ENCODE measurements at places on chromosomes 7 and 10.
A peak's percentile ranks its signal among the peaks of the same experiment; 100 is the strongest.

DNA sequence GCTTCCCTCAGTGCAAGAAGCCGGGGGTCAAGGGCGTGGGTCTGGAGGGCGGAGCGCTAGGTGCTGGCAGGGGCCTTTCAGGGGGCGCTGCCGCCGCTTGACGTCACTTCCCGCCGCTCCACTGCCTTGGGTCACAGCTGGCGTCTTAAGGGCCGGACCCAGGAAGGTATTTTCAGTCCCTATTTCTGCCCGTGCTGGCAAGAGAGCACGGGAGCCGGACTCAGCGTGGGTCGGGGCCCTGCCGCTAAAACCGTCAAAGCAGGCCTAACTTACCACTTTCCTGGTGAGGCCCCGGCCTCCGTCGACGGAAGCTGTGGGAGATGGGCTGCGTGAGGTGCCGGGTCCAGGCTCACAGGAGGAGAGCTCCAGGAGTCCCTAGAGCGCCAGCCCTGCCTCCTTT lies 12.0 kb downstream of the VAX1 start:
- DNase-seq, result no peak

DNA sequence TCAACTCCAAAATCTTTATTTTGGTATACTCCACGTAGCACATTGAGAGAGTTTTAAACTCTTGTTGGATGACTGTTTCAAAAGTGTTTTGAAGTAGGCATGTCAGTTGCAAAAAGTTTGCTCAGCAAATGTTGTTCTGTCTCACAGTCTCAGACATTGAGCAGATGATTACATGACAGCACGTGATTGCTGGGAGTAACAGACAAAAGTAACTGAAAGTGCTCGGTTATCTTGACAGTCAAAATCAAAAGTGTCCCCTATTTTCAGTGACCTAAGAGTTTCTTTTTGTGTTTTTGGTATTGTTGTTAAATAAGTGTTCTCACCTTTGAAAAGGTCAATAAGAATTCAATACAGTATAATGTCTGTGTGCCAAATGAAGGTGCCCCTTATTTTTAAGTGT lies 84.3 kb downstream of the CFTR start:
- DNase-seq, result no peak

GRCh38 chr7:11332865-11333228 lies 359.2 kb downstream of the PHF14 start:
- no peak for DNase-seq

- no peak for DNase-seq
Measured at GRCh38 chr7:39252916-39253315, 275.2 kb downstream of the POU6F2 start.

GRCh38 chr7:148264933-148265557 lies 325.5 kb upstream of the C7orf33 start:
- no peak for DNase-seq

DNA sequence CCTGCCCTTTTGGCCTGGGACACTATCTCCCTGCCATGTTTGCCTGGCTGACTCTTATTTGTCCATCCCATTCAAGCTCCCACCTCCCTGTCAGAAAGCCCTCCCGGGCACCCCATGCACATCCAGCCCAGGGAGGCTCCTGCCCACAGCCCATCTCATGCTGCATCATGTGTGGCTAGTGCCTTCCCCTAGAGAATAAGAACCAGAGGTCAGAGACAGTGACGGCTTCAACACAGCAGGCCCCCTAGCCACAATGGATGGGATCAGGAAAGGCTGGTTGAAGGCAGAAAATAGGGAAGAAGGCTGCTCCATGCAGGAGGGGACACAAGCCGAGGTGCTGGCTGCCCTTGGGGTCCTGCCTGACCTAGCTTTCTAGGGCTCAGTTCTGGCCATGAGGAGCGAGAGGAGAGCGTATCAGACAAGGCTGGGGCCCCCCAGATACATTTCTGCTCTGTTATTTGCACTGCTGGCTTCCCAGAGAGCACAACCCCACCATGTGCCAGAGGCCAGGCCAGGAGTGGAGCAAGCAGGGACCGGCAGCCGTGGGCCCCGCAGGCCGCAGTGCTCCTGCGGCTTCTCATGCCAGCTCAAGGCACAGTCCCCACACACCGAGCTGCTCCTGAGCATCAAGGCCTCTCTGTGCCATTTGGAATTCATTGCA lies 161.1 kb upstream of the ZMIZ1 start:
- no peak for DNase-seq

GRCh38 chr10:30553626-30554439 lies 75.7 kb downstream of the LYZL2 start:
- no peak for DNase-seq

GRCh38 chr7:142131439-142132185 lies 20.1 kb downstream of the MGAM2 start:
- DNase-seq, result no peak

DNA sequence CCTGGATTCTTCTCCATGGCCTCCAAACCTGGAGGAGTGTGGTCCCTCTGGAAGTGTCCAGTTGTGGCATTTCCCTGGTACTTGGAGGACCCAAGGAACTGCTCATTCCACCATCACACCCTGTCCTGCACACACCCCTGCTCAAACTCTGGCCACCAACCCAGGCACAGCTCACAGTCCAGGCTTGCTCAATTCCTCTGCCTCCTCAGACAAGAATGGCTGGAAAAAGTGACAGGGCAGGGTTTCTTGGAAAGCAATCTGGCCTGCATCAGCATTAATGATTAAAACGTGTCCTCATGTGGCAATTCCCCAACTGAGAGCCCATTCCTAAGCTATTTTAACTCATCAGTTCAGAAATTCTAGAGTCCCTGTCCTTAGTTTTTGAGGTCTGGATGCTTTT lies 17.2 kb upstream of the TPST1 start:
- DNase-seq, result no peak

- DNase-seq, result no peak
Measured at GRCh38 chr10:110042181-110042580, 34.4 kb downstream of the ADD3 start.

DNA sequence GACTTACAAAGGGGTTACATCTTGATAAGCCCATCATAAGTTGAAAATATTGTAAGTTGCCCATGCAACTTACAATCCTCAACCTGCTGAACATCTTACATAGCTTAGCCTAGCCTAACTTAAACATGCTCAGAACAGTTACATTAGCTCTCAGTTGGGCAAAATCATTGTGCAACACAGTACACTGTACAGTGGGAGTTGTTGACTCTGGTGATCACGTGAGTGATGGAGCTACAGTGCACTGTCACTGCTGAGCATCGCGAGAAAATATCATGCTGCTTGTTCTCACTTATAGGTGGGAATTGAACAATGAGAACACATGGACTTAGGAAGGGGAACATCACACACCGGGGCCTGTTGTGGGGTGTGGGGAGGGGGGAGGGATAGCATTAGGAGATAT lies 214.9 kb upstream of the ZMIZ1 start:
- DNase-seq, result no peak

DNA sequence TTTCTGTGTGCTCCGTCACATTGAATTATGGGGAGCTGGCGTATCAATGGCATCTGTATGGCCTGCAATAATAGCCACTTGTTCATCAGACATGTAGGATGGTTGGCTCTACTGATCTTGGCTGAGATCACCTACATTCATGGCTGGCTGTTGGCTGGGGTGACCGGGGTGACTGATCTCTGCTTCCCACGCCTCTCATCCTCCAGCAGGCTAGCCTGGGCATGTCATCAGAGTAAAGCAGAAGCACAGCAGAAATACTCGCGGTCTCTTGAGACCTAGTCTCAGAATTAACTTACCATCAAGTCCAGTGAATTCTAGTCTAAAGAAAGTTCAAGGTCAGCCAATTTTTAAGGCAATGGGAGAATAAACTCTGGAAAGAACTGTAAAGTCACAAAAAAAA lies 257.7 kb upstream of the GLI3 start:
- DNase-seq, result no peak

- no peak for DNase-seq
Measured at GRCh38 chr7:151987748-151988529, 31.7 kb downstream of the GALNTL5 start.

GRCh38 chr10:96820765-96821164 lies 11.3 kb upstream of the LCOR start:
- DNase-seq, result no peak

DNA sequence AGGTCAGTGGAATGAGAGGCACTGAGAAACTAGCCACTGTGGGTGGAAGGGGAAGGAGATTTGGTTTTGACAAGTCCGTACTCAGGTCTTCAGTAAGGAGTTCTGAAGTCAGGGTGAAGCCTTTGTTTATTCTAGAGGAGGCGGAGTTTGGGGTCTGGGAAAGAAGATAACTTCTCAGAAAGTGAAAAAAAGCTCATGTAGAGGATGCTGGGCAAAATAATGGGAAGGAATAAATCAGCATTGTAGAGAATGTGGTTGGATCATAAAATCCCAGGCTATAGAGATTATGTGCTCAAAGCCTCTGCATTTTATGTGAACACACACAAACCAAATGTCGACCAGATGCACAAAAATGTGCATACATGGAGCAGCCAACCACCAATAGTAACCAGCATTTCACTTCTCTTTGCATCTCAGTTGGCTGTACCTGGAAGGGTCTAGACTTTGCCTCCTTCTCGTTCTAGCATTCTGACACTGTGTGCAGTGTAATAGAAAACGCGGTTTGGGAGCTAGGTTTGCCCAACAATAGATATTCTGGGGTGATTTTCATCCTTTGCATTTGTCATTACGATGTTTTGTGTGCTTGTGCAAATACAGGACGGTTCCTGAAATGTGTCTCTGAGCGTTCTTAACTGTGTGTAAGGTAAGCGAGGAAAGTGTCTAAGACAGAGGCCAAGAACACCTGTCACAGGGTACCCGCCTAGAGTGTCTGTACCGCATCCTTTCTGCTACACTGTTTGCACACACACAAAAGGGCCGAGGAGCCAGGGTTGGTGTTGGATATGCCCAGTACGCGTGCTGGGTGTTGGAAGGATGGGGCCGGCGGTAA lies 603 bp upstream of the HECW1 start:
- DNase-seq, result no peak

DNA sequence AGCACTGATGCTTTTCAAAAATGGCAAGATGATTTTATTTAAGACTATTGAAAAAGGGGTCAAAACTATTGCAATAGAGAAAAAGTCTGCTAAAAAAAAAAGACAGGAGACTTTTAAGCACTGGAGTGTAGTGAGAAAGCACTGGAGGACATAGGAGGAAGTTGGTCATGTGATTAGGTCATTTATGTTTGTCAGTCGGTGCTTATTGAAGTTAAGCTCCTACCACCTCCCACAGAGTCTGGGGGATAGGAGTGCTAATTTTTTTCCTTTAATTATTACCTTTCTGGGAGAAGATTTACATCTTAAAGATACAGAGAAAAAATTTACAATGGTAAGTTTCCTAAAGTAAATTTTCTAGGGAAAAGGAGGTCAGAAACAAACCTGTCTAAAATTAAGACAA lies 80.2 kb upstream of the TMEM229A start:
- no peak for DNase-seq

- no peak for DNase-seq
Measured at GRCh38 chr10:48572414-48572813, 32.5 kb downstream of the ARHGAP22 start.

GRCh38 chr7:131568510-131568909 lies 12.1 kb upstream of the PODXL start:
- DNase-seq, result no peak

DNA sequence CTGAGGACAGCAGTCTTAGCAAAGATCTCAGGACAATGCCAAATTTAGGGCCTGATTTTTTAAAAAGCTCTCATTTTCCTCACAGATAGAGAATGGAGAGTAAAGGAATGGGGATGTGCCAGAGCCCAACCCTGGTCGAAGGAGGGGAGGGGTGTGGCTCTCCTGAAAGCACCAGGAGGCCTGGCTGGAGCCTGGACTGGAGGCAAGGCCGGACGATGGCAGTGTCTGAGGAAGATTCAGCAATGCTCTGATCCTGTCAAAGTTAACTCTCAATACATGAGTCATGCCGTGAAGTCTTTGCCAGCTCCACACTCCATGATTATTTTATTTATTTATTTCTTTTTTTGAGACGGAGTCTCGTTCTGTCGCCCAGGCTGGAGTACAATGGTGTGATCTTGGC lies 108.3 kb downstream of the UPF2 start:
- DNase-seq, result no peak

DNA sequence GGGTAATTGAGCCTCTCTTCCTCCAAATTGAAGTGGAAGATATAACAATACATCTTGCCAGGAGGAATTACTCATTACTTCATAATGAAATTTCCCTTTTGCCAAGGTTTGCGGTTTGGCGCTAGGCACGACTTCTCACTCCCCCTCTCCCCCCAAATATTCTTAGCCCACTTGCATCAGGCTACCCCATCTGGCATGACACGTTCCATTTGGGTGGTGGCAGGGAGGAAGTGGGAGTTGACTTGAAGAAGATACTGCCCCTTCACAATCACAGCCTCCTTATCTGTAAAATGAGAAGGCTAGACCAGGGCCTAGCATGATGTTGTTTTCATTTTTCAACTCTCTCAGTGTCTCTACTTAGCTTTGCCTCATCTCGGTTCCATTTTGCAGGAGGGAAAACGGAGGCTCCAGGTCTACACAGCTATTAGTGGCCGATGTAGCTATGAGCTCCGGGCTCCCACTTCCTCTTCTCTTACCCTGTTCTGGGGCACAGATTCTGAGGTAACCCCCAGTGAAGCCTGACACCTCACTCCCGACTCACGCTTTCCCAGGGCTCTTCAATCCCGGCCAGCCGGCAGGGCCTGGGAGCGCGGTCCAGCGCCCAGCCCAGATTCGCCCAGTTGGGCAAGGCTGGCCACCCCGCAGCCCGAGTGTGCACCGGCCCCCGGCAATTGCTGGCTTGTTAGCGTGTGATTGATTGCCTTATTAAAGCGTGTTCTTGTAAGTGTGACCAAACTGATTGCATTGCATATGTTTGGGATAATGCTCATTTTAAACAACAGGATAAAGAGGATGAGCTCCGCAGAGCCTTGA lies 6.5 kb downstream of the EVX1 start:
- no peak for DNase-seq

- peak; percentile 42 for DNase-seq
Measured at GRCh38 chr10:79608505-79609375, 2.0 kb upstream of the SFTPA1 start.

Measured in stimulated activated CD4-positive, alpha-beta T cell treated with anti-CD3 and anti-CD28 coated beads, TNF-alpha, amount 100 ng/mL, for 24 hours (primary cell).